ENCODE measurements at places on chromosomes 7 and 10.

GRCh38 chr10:116756277-116756676, 13.9 kb upstream of the HSPA12A start:
- DNase-seq = no peak

DNA sequence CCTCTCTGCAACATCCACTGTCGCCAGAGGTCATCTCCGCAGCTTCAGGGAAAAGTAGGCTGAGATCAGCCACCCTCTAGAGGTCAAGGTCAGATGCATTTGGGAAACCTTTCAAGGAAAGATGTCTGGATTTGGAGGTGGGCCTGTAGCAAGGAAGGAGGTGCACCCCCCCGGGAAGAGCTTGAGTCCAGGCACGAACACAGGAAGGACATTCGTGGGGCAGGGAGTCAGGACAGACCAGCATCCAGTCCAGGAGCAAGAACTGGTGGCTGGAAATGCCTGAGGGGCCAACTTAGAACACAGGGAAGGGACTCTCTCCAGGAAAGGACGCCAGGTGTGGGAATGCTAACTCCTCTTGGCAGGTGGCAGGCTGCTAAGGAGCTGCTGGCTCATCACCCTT, 614.1 kb upstream of the MGMT start:
- DNase-seq = no peak

- no peak for DNase-seq
These were observed 17.3 kb downstream of the SLC16A12 start for GRCh38 chr10:89518108-89518507.

DNA sequence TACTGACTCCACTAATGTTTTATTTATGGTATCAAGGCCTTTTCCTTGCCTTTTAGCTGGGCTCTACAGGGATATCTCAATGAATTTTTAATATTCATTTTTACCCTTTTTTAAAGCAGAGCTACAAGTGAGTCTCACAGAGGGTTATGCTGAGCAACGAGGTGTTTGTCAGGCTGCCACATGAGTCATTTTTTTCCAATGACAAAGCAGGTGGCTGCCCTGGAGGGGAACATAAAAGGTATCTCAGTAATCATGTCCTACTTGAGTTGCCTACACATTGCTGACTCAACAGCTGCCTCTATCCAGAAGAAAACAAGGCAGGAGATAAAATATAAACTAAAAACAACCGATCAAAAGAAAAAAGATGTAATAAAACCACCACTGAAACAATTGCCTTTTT, 1004.9 kb upstream of the POT1 start:
- peak; percentile 63 for DNase-seq

GRCh38 chr10:107747851-107748250, 583.3 kb upstream of the SORCS1 start:
- peak; percentile 44 for DNase-seq

- no peak for DNase-seq
These were observed 9.4 kb upstream of the CYCS start for GRCh38 chr7:25134358-25135010.

- DNase-seq = no peak
These were observed 16.1 kb upstream of the PALD1 start for GRCh38 chr10:70462349-70462984.

DNA sequence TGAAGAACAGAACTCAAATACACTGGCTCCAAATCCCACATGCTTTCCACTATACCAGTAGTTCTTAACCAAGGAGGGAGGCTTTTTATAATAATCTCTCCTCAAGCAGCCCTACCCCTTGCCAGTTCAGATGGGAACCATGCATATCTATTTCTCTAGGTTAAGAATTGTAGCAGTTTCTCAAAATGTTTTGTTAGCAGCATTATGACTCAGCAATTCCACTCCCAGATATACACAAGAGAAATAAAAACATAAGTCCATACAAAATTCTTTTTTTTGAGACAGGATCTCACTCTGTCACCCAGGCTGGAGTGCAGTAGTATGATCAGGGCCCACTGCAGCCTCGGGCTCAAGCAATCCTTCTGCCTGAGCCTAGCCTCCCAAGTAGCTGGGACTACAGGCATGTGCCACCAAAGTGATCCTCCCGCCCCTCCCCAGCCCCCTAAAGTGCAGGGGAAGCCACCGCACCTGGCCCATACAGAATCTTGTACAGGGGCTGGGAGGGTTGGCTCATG, 18.1 kb downstream of the YWHAG start:
- no peak for DNase-seq
